ENCODE measurements at places on chromosomes 11 and 22.
A peak's percentile ranks its signal among the peaks of the same experiment; 100 is the strongest.

DNA sequence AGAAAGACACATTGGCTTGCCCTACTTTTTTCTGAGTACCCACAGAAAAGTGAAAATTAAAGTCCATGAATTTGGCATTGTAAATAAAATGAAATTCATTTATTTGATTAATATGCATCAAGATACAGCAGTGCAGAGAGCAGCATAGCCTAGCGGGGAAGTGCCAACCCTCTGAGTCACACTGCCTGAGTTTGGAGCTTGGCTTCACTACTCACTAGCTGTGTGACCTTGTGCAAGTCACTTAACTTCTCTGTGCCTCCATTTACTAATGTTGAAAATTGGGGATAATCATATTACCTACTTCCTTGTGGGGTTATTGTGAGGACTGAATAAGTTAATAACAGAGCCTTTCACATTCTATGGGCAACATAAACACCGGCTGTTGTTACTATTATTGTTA is 111.5 kb upstream of the CSNK2A3 start:
- no peak for DNase-seq

GRCh38 chr11:92638678-92639077 is 330.8 kb upstream of the MTNR1B start:
- DNase-seq = no peak

- no peak for DNase-seq
Measured at GRCh38 chr11:132126973-132127899, 756.8 kb downstream of the NTM start.

DNA sequence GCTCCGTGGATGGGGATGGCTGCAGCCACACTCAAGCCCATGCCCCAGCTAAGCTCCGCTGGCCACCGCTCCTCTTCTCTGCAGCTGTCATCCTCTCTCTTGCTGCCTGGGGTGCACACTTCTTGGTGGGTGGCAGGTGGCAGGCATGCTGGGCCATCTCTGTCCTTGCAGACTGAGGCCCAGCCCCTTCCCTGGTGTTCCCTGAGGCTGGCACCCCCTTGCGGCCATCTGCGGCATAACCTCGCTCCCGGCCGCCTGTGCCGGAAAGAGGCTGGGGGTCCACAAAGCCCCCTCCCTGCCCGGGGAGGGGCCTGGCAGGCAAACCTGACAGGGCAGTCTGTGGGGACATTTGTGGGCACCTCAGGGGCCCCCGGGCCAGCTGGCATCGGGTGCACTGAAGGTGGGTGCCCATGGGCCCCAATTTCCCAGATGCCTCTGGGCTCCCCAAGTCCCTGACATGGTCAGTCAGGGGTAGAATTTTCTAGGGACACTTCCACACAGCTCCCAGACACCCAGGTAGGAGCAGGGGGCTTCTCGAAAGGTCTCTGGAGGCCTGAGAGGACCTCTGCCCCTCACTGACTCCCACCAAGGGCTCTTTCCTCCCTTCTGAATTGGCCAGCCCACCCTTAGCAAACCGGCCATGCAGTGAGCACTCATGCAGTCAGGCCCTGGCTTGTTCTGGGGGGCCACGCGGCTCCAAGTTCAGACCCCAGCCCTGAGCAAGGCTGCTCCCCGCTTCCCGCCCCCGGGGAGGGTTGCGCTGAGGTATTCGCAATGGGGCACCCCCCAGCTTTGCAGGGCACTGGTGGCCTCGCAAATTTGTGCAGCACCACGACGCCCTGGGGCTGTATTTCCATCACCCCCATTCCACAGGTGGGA is 23.5 kb upstream of the TH start:
- DNase-seq = no peak

- DNase-seq = no peak
Measured at GRCh38 chr11:20457934-20458680, 70.6 kb downstream of the PRMT3 start.

DNA sequence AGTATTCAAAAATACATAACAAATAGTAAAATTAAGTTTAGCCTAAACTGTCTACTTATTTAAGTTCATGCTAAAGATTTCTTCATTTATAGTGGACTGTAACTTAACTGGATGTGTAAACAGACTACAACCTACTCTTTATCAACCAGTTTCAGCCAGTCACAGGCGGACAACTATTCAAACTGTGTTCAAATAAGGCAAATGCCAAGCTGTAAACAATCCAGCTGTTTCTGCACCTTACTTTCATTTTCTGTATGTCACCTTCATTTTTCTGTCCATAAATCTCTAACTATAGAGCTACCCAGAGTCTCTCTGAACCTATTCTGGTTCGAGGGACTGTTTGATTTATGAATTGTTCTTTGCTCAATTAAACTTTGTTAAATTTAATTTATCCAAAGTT is 992.8 kb downstream of the DLG2 start:
- no peak for DNase-seq

DNA sequence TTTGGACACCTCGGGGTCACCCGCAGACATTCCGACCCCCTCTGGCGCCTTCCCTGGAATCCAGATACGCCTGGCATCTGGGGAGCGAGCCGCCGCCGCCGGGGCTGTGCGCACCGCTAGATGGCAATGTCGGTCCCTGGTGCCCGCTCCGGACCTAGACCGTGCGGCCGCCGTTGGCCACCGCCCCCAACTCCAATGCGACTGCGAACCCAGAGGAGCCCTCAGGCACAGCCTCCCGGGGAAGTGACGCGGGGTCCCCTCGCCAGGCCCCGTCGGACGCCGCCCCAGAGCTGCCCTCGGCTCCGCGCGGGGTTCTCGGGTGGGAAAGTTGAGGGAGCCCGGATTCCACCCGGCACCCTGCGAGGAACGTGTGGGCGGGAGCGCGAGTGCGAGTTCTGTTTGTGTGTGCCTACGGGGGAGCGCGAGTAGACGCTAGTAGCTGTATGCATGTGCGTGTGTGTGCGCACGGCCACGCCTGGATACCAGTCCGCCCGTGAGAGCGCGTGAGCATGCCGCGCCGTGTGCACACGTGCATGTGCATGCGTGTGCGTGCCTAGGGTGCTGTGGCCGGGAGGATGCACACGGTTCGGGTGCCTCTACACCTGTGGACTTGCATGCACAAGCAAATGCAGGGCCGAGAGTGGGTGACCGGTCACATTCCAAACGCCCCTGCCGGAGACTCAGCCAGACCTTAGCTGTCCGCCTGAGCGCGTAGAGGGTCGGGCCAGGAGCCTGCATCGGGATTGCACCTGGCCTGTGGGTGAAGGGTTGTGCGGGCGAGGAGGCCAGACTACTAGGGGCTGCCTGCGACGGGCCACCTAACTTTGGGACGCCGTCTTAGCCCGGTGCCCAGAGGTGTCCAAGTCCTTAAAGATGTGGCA is 1.9 kb downstream of the CHRM4 start:
- peak; percentile 85 for DNase-seq

GRCh38 chr11:132780046-132780445 is 752.3 kb downstream of the OPCML start:
- DNase-seq = no peak

- DNase-seq = no peak
Measured at GRCh38 chr11:64856382-64857227, 12.2 kb upstream of the CDC42BPG start.

DNA sequence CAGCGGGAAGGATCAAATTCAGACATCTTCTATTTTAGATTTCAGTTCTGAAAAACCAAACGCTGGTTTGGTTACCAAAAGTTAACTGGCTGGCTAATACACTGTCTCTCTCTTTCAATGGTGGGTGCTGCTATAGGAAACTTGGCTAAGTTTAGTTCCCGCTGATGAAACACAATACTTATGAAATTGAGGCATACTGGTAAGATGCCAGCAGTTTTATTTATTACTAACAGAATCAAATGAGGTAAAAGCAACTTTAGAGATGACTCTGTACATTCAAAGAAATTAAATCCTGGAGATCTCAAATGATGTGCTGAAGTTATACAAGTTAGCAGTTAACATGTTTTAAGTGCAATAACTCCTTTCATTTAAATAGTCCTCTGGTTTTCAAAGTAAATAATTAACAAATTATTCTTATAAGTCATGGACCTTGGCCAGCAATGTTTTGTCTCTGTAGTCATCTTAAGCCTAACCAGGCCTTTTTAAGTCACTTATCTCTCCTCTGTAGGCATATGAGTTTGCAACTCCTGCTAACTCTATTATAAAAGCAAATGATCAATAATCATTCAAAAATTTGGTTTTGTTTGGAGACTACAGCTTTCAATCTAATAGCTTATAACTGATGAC is 54.8 kb downstream of the PAK1 start:
- no peak for DNase-seq

- no peak for DNase-seq
Measured at GRCh38 chr11:61327669-61328071, 5.2 kb downstream of the DDB1 start.

DNA sequence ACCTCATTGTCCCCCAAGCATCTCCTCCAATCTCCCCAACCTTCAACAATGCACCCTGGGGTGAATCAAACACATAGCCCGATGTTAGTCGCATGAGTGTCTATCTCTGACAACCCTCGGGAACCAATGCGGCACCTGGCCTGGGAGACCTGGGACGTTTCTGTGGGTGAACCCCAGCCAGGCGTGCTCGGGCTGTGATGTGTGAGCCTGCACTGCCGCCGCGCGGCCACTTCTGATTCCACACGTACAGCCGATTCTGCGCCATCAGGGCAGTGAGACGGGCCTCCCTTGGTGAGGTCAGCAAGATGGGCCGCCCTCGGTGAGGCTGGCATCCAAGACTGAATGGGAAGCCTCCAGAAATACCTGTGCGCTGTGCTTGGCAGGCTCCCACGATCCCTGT is 5.2 kb upstream of the H19 start:
- DNase-seq = no peak

- no peak for DNase-seq
Measured at GRCh38 chr11:115362997-115363396, 141.2 kb downstream of the CADM1 start.

- DNase-seq = no peak
Measured at GRCh38 chr22:49198705-49199084, 629.0 kb downstream of the BRD1 start.

DNA sequence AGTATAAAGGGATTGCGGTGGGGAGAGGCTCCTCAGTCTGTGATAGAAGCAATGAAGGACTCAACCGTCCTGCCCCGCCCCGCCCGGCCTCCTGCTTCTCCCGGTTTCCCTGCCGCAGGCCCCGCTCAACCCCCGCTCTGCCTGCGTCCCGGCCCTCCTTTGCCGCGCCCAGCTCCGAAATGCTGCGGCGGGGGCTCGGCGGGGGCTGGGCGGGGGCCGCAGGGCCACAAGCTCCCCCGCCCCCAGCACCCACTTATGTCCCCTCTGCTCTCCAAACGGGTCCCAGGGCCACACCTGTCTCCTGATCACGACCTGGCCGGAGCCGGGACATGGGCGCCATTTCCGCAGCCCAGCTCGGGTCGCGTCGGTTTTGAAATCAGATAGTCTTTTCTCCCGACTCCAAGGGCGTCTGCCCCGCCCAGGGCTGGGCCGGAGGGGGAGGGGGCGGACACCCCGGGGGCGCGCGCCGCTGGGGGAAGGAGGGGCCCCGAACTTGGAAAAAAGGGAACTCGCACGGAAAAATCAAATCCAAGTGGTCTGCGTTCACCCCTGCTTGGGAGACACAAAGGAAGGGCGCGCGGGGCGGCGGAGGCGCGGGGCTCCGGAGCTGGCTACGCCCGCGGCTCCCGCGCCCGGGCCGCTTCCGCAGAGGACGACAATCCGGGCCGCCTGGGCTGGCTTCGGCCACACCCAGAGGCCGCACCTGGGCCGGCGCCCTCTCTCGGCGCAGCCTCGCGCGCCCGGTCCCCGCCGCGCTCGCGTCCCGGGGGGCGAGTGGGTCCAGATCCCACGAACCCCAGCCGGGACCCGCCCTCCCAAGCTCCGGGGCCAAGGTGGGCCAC is 70.6 kb upstream of the EP300 start:
- no peak for DNase-seq

DNA sequence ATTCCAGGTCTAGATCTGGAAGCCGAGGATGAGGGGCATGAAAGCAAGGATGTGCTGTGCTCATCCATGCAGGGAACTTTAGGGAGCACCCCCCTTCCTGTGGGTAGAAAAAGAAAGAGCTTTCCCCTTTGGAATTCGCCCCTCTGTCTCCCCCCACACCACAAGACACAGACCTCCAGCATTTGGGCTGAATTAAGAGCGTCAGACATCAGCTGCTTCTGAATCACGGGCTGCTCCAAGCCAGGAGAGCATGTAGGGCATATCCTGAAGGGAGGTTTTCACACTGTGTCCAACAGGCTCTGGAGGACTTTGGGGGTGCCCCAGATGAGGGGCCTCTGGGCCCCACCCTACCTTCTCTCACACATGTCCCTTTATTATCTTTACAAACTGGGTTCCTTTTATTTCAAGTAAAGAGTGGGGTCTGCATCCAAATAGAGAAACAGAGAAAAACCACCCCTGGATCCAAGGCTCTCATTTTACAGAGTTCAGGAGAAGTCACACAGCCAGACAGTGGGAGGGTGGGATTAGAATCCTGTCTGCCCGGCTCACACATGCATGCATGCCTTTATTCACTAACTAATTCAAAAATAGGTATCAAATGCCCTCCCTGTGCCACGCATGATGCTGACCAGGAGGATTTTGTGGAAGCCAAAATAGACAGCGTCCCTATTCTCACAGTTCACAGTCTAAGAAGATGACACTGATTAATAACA is 52.8 kb downstream of the LRRC32 start:
- DNase-seq = no peak

DNA sequence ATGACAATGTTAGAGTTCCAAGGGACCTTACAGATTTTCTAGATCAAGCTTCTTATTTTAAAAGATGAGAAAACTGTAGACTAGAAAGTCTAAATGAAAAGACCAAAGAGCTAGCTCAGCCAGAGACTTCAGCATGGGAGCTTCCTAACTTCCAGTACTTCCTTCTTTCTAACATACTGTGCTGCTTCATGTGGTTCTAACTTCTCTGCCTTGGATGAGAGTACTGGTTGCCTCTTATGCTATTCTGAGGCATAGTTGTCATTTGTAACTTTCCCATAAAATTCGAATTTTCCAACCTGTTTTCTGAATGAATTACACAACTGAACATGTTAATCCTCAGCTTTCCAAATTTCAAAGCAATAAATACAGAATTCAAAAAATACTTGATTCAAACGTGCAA is 1.8 kb downstream of the MTMR2 start:
- DNase-seq = no peak

- DNase-seq = no peak
Measured at GRCh38 chr11:32131321-32131720, 40.4 kb downstream of the RCN1 start.

DNA sequence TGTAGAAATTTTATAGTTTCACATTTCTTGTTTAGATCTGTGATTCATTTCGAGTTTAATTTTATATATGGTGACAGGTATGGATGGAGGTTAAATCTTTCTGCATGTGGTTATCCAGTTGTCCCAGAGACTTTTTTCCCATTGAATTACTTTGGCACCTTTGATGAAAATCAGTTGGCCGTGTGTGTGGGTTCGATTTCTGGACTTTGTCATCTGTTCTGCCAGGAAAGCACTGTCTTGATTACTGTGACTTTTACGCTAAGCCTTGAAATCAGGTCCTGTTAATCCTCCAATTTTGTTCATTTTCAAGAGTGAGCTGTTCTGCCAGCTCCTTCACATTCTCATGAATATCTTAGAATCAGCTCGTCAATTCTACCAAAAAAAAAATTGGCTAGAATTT is 107.4 kb downstream of the KCNQ1 start:
- DNase-seq = no peak

- no peak for DNase-seq
Measured at GRCh38 chr11:37512156-37512780, 914.2 kb upstream of the RAG2 start.

- DNase-seq = no peak
Measured at GRCh38 chr11:100929377-100929776, 200.2 kb downstream of the PGR start.

- DNase-seq = no peak
Measured at GRCh38 chr11:65559951-65560537, 1.9 kb upstream of the LTBP3 start.

All from D721Med (cell line).